ENCODE measurements at places on chromosomes 4 and X. TPM values are rescaled to one million over a fixed set of nuclear protein-coding genes. Genes with fewer than 3 reads are reported as not detected.

DNA sequence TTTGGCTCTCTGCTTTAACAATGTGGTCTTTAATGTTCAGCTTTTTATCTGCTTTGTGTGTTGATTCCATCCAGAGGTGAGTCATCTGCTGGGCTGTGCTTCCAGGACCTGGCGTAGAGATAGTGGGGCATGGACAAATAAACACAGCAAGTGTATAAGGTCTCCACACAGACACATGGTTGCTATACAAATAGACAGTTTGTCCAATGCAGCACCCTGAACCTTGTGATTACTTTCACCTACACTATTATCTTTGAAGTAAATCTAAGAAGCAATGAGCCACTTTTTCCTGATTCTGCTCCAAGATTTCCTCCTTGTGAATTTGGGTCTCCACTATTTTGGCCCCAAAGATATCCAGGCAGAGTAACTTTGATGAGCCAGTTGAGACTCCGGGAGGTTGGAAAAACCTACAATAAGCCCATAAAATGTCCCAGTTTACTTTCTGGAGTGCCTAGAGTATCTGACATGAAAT, 12.1 kb downstream of the PPARGC1A start:
- peak; percentile 68 for DNase-seq

CDX4 gene
- total RNA-seq, result not detected

GRCh38 chr4:36477861-36478260, 196.4 kb downstream of the DTHD1 start:
- DNase-seq, result no peak

SLC9B1 gene
- total RNA-seq, result 0.65 TPM

PABPC1L2B gene
- 0.25 TPM for total RNA-seq

- peak; percentile 68 for DNase-seq
Measured at GRCh38 chrX:119398974-119399771, at the start of gene SLC25A43. SLC25A43 (plus strand) TSS chrX:119399336; CDS start chrX:119399404, 68 bp downstream.

GRCh38 chr4:120314969-120315368, 248.3 kb upstream of the MAD2L1 start:
- DNase-seq, result no peak

- DNase-seq, result no peak
Measured at GRCh38 chr4:68349279-68349648, 626 bp downstream of the YTHDC1 start.

MAPK10 gene
- total RNA-seq, result 4.2 TPM

FGF13 gene
- 2.7 TPM for total RNA-seq

DNA sequence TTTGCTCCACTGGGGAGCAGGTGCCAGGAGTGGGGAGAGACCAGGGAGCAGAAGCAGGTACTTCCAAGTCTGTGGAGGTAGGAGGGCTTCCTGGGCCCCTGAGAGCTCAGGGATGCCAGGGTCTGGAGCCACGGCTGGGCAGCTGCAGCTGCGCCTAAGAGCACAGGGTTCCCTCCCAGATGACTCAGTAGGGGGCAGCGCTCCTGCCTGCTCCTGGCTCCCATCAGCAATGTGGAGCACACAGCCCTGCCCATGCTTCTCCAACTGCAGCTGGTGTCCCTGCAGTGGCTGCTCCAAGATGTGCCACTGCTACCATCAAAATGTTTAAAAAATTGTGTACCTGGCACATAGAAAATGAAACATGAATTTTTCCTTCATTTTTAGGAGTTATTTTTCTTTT, 1028.2 kb downstream of the PCDH7 start:
- DNase-seq, result no peak

DNA sequence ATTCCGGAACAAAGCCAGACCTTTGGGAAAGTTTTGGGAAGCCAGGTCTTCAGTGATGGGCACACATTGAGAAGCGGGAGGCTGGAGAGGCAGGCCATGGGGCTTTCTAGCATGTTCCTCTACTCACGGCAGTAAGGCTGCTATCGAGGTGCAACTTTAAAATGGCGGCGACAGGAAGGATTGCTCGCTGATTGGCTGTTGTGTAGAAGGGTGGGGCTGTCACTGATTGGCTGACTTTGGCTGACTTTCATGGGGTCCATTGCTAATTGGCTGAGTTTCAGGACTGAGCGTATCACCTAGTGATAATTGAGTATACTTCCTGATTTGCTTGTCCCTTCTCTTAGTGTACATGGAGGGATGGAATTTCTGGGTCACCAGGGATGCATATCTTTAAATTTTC, 19.7 kb upstream of the GLOD5 start:
- no peak for DNase-seq

DNA sequence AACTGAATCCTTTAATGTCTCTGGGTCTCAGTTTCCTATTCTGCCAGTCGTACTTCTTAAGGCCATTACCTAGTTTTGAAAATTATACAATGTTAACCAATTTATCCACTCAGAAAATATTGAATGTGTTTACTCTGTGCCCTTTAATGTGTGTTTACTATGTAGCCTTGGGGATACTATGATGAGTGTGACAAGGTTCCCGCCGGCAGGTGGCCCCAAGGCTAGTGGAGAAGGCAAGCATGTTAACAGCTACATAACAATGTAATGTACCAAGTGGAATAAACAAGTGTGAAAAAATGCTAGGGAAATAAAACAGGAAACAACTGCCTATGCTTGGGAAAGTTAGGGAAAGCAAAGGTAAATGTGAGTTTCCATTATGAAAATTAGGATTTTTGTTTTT, 187.3 kb upstream of the MBNL3 start:
- DNase-seq, result no peak

SPANXD gene
- total RNA-seq, result not detected

GRCh38 chr4:182521011-182521410, 277.8 kb downstream of the TENM3 start:
- DNase-seq, result no peak

DNA sequence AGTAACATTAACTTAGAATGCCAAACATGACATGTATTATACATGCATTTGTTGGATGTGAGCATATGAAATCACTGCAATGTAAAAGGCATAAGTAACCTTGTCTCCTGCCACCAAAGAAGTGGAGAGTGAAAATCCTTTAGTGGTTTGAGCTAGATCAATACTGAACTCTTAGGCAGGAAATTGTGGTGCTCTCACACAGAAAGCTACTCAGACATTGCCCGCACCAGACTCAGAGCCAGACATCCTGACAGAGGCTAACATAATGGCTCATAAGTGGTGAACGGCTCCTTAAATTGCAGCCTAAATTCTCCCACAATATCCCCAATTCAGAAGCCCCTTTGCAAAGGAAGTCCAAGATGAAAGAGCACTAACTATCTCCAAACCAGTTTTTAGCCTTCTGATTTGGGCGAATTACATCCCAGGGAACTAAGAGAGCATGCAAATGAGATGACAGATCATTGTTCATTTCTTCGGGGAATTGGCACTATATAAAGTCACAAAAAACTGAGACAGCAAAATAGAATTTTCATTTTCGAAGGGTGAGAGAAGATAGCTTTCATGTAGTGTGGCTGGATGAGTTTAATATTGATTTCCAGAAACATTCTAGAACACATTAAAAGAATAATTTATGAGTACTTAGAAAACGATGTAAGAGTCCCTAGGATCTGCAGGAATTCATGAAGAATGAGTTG, 233.6 kb upstream of the RPS6KA3 start:
- DNase-seq, result no peak

Measured in mucosa of descending colon (tissue), 3 donors.